ENCODE measurements at places on chromosomes 7 and 10.
A peak's percentile ranks its signal among the peaks of the same experiment; 100 is the strongest.

DNA sequence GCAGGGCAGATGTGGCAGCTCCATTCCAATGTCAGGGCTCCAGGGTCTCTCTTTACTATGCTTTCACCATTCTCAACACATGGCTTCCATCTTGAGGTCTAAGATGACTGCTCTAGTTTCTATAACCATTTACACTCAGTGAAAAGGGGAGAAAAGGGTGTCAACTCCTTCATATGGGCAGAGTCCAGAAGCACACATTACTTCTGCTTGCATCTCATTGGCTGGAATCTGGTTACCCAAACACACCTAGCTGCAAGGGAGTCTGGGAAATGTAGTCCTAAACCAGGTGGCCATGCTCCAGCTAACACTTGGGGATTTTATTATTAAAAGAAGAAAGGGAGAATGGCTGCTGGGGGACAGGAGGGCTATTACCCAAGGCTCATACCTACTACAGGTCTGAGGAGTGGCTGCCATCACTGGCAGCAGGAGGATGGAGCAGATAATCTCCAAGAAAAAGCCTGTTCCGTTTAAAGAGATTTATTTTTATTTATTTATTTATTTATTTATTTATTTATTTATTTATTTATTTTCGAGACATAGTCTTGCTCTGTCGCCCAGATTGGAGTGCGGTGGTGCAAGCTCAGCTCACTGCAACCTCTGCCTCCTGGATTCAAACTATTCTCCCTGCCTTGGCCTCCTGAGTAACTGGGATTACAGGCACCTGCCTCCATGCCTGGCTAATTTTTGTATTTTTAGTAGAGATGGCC lies 29.1 kb upstream of the LBX1 start:
- peak; percentile 29 for DNase-seq

GRCh38 chr7:155953781-155954549 lies 141.7 kb upstream of the SHH start:
- no peak for DNase-seq

GRCh38 chr10:48690791-48691660 lies 6.4 kb downstream of the WDFY4 start:
- DNase-seq = no peak

DNA sequence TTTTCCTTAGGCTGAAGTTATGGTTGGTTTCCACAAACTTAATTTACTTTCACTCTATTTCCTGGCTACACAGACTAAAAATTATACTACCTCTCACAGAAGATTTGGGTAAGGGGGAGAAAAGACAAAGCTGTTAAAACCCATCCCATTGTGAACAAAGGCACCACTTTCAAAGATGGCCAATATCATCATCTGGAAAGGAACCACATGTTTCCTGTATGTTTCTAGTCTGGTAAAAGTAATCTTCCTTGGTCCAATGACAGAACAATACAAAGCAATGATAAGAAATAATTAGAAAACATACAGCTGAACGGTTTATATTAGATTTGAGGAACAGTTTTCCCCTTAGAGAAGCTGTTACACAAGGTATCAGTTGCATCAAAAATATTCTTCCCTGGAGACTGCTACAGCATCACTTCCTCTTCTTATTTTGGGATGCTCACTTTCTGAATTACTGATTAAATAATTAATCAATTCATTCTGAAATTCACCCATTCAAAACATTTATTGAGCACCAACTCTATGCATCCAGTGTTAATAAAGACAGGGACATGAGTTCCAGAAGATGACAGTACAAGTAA lies 8.5 kb upstream of the SFR1 start:
- DNase-seq = peak; percentile 7

DNA sequence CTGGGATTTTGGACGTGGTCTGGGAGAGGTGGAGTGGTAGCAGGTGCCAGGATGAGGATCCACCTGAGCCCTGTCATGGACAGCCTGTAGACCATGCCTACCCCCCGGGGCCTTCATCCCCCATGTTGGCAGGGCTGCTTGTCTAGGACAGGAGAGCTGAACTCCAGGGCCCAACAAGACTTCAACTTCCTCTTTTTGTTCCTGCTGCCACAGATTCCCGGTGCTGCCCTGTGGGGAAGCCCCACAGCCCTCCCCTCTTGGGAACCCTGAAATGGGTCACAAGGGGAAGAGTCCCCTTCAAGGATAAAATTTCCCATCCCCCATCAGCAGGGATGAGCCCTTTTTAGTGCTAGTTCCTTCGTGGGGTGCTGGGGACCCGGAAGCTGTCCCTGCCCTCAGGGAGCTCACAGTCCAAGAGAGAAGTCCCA lies 1.3 kb upstream of the CUEDC2 start:
- DNase-seq = peak; percentile 94

DNA sequence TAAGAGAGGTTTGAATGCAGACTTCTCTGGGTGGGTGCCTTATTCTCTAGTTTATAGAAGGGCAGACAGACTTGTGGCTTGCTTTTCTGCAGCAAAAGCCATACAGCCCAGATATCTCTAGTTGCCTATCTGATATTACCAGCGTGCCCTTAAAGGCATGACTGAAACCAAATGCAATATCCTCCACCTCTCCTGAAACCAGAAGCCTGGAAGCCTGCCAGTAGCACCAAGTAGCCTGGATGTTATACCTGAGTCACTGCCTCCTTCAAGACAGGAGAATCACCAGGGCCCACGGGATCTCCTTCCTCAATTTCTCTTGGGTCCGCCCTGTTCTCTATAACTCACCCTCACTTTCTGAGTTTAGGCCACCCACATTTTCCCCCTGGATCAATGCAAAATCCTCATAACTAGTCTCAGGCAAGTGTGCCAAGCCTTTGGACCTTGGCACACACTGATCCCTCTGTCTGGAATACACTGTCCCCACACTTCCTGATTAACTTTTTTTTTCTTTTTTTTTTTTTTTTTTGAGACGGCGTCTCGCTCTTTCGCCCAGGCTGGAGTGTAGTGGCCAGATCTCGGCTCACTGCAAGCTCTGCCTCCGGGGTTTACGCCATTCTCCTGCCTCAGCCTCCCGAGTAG lies 638.4 kb downstream of the GALNT17 start:
- no peak for DNase-seq

DNA sequence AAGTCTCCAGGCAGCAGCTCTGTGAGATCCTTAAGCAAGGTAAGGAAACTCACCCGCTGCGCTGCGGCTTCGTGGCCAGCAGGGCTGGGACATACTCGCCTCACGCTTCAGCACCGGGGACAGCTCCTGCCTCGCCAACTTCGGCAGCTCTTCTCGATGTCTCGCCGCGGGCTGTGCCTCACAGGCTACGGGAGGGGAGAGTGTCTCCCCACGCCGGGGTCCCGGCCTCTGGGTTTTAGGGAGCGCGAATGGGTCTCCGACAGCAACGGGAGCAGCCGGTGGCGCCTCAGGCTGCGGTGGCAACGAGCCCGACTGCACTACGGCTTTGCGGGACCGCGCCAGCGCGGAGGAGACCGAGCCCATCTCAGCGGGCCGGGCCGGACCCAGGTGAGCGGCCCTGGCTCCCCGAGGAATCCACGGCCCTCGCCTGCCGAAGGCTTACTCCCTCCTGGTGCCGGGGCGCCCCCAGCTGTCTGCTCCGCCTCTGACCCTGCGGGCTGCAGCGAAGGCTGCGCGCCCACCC lies 62.4 kb downstream of the LSM5 start:
- peak; percentile 82 for DNase-seq

- no peak for DNase-seq
These were observed 75.5 kb downstream of the LRMDA start for GRCh38 chr10:75506930-75507329.

DNA sequence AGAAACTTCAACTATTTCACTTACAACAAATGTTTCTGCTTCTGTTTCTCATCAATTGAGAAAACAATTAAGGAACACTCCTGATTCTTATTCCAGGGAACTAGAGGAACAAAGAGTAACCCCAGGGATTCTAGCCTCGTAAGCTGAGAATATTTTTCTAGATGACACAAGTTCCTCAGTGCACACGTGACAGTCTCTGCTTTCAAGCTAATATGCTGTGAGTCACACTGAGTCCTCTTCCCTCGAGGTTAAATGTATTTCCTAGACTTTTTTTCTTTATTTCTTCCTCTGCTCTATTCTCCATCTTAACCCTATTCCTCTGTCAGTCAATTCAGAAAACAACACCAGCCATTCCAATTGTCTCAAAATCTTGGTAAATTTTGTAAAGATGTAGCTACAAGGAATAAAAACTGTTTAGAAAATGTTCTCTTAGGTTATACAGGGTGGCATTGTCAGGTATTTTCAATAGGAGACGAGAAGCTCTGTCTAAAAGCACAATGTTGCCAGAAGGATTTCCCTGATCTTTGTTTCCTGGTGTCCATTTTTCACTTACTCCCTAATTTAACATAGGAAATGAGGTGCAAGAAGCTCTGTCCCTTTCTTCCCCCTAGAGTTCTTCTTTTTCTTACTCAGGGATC lies 5.8 kb upstream of the C1GALT1 start:
- DNase-seq = peak; percentile 89

- DNase-seq = peak; percentile 28
These were observed 57.7 kb downstream of the NCAPG2 start for GRCh38 chr7:158646766-158647474.

DNA sequence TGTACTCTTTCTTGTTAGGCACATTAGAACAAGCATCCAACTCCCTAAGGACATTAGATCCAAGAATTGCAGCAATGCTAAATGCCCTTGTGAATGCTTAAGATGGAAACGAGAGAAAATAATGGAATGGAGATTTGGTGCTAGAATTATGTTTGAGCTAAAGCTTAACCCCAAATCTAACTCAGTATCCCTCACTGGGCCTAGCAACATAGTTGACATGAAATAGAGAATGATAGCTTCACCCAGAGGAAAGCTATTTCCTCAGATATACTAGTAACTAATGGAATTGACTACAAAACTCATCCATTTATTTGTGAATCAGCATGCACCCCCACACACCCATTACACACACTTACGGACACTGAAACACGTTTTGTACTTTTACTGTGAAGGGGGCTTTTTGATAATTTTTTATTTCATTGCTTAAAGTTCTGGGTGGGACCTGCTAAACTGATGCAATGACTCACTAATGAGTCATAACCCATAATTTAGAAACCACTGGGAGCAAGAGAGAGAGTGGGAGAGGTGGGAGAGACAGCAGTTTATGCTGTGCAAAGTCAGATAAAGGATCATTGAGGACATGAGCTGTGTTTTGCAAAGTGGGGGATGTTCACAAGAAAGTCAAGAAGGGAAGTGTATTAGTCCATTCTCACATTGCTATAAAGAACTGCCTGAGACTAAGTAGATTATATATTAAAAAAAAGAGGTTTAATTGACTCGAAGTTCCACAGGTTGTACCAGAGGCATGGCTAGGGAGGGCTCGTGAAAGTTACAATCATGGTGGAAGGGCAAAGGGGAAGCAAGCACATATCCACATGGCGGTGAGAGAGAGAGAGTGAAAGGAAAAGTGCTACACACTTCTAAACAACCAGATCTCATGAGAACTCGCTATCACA lies 382.7 kb downstream of the SFMBT2 start:
- DNase-seq = peak; percentile 81
